Thymus (tissue), 14 donors: ENCODE measurements at places on chromosomes 3 and 15. TPM values are rescaled to one million over a fixed set of nuclear protein-coding genes. Genes with fewer than 3 reads are reported as not detected.

FBXO40 gene
- polyA plus RNA-seq = 0.02 TPM

SLC26A6 gene
- polyA plus RNA-seq = 24.7 TPM

CHDH gene
- 0.57 TPM for polyA plus RNA-seq

SHQ1 gene
- polyA plus RNA-seq = 17.4 TPM

- DNase-seq = no peak
Measured at GRCh38 chr3:169133178-169134161, 530.0 kb downstream of the MECOM start.

GRCh38 chr15:77616072-77616471, 16.6 kb downstream of the LINGO1 start:
- DNase-seq = no peak

- no peak for DNase-seq
Measured at GRCh38 chr3:31896026-31896425, 85.0 kb downstream of the OSBPL10 start.
